ENCODE measurements at places on chromosomes 5 and 9. TPM values are rescaled to one million over a fixed set of nuclear protein-coding genes. Genes with fewer than 3 reads are reported as not detected.

Gene SARDH
- total RNA-seq, result 0.68 TPM

Gene MARCOL
- total RNA-seq, result not detected

DNA sequence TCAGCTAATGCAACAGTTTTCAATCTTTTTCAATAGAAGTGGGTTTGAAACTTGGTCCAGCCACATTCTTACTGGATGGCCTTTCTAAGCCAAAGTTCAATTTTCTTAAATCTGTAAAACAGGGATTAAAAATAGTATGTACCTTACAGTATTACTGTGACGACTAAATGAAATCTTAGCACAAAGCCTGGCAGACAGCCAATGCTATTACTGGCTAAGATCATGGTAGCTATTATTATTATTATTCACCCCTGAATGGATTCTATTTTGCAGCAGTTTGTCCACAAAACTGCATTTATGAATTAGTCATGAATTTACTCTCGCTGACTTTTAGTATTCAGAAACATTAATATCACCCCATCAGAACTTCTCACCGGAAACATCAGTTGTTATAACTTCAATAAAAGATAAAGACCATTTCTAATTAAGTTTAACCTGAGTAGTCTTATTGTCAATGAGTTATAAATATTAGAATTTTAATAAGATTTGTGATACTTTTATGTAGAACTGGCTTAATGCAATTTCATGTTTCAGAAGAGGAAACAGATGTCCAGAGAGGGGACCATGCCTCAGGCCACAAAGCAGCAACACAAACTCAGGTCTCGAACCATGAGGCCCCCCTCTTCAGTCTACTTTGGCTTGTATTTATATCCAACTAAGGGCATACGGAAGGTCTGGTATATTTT lies 468.2 kb downstream of the ARHGEF28 start:
- no peaks in the 10 kb centered on the region for H3K4me1 ChIP-seq
- H3K27me3 ChIP-seq, result no peaks in the 10 kb centered on the region
- no peaks in the 10 kb centered on the region for H3K36me3 ChIP-seq
- H3K27ac ChIP-seq, result no peak overlapping the region
- H3K4me3 ChIP-seq, result no peak overlapping the region
- no peak for DNase-seq

DNA sequence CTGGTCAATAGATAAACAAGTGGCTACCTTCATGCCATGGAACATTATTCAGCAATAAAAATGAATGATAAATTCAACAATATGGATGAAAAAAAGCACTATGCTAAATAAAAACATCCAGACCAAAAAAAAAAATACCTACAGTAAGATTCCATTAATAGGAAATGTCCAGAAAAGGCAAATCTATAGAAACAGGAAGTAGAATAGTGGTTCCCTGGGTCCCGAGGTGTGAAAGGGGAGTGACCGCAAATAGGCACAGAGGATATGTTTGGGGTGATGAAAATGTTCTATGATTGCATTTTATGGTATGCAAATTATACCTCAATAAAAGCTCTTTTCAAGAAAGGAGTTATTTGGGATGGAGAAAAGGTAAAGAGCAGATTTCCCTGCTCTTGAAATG lies 3.6 kb upstream of the GPR151 start:
- peaks cover 3% of the 10 kb centered on the region for H3K27me3 ChIP-seq
- no peaks in the 10 kb centered on the region for H3K4me1 ChIP-seq
- no peak for DNase-seq

GRCh38 chr9:136602193-136602885 lies 56.5 kb upstream of the NOTCH1 start:
- no peaks in the 10 kb centered on the region for H3K36me3 ChIP-seq
- no peaks in the 10 kb centered on the region for H3K27me3 ChIP-seq
- DNase-seq, result no peak
- peak overlapping the region; percentile 80 for H3K27ac ChIP-seq
- peaks cover 59% of the 10 kb centered on the region for H3K4me1 ChIP-seq
- no peak overlapping the region for H3K4me3 ChIP-seq

Measured in transverse colon (tissue), 4 donors.